SJCRH30 (cell line): ENCODE measurements at places on chromosomes 2 and 18. TPM values are rescaled to one million over a fixed set of nuclear protein-coding genes. Genes with fewer than 3 reads are reported as not detected.

The CD207 gene
- total RNA-seq, result 0.08 TPM in 1 of 2 replicates, not detected in the other

GRCh38 chr18:24677011-24677410, 216.6 kb downstream of the HRH4 start:
- DNase-seq, result no peak
- no peaks in the 10 kb centered on the region for H3K36me3 ChIP-seq
- no peak overlapping the region for H3K27ac ChIP-seq
- no peaks in the 10 kb centered on the region for H3K27me3 ChIP-seq
- no peak overlapping the region for H3K4me3 ChIP-seq
- peaks cover 13% of the 10 kb centered on the region for H3K4me1 ChIP-seq

DNA sequence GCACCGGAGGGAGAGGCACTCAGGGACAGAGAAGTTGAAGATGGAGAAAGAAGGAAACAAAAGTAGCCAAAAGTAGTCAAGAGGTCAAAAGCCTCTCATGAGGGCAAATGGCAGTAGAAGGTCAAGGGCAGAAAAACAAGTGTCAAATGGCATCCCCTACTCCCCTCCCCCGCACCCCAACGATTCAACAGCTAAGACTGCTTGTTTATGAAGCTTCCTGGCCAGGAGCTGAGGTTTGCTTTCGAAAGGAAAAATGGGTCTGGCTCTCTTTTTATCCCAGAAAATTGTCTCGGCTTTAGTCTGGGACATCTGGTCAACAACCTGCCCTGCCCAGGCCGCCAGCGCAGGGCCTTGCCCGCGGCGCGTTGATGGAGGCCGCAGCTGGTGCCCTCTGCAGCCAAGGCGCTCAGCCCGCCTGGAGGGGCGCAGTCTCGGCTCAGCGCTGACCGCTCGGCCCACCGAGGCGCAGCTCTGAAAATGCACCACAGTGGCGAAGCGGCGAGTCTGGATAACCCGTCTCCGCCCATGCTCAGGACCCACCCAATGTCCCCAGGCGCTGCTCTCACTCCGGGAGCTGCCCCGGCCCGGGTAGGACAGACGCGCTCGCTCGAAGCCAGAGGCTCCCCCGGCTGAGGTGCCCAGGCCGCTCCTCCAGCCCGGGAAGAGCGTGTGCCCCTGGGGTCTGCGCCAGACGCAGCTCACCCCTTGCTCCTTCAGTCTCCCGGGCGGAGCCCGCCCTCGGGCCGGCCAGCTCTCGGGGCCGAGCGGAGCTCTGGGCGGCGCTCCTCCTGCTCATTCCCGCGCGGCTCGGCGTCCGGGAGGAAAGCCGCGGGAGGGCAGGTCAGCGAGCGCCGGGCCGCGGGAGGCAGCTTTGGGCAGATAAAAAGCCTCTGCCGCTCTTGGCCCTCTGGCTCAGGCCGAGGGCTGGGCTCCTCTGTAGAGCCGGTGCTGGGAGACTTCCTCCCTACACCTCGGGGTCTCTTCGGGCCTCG, 1.8 kb upstream of the TBR1 start:
- peak; percentile 34 for DNase-seq
- no peaks in the 10 kb centered on the region for H3K4me1 ChIP-seq
- H3K4me3 ChIP-seq, result peak overlapping the region; percentile 51
- H3K27ac ChIP-seq, result no peak overlapping the region; the same call in 1 of the 2 replicates

GRCh38 chr2:217732992-217733391, 269.8 kb downstream of the TNS1 start:
- H3K4me3 ChIP-seq, result no peak overlapping the region
- no peak for DNase-seq
- no peaks in the 10 kb centered on the region for H3K4me1 ChIP-seq
- H3K27ac ChIP-seq, result no peak overlapping the region

DNA sequence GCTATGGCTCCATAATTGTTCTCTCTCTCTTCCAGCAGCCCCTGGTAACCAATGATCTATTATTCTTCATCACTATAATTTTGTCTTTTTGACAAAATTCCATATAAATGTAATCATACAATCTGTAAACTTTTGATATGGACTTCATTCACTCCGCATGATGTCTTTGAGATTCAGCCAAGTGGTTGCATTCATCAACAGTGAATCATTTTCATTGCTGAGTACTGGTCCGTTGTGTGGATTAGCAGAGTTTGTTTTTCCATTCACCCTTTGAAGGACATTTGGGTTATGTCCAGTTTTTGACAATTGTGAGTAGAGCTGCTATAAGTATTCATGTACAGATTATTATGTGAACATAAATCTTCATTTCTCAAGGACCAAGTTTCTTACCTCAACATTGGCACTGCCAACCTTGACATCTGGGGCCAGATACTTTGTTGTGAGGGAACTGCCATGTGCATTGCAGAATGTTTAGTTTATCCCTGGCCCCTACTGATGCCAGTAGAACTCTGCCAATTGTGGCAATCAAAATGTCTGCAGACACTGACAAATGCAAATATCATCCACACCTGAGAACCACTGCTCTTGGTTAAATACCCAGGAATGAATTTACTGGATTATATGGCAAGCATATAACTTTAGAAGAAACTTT, 48.4 kb upstream of the BCL2L11 start:
- H3K27ac ChIP-seq, result no peak overlapping the region
- H3K36me3 ChIP-seq, result no peaks in the 10 kb centered on the region
- no peak for DNase-seq
